ENCODE measurements at places on chromosomes 11 and 22.
A peak's percentile ranks its signal among the peaks of the same experiment; 100 is the strongest.

- no peak for DNase-seq
These were observed 61.5 kb downstream of the NUP98 start for GRCh38 chr11:3735827-3736226.

GRCh38 chr11:73969991-73970800 lies 12.4 kb downstream of the UCP2 start:
- no peak for DNase-seq

DNA sequence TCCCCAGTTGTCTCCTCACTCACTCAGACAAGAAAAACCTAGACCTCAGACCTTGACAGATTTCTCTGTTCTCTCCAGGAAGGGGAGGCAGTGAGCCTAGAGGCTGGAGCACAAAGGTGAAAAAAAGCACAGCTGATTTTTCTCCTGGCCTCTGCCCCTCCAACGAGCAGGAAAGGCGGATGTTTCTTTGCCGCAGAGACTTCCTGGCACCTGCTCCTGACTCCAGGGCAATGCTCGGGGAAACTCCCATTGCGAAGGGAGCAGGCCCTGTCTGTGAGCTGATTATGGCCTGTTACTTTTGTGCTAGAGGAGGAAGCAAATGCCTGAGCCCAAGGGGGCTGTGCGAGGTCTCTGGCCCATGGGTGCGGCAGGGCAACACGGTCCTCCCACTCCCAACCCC lies 25.4 kb downstream of the MS4A10 start:
- no peak for DNase-seq

DNA sequence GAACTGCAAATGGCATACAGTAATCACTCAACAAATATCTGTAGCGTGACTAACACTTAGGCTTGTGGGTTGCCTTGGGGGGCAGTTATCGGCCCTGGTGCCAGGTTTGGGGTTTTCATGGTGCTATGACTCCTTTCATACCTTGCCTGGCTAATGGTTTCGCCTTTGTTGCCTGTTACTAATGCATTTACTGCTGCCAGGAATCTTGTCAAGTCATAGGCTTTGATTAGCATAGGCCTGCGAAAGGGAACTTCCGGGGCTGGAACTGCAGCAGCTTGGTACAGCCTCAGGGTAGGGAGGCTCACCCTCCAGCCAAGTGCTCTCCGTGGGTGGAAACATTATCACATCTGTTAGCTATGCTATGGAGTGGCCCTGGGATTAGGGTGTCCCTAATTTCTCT lies 13.2 kb downstream of the SLC25A18 start:
- peak; percentile 8 for DNase-seq

- no peak for DNase-seq
These were observed 46.3 kb downstream of the BRD1 start for GRCh38 chr22:49781289-49781782.

DNA sequence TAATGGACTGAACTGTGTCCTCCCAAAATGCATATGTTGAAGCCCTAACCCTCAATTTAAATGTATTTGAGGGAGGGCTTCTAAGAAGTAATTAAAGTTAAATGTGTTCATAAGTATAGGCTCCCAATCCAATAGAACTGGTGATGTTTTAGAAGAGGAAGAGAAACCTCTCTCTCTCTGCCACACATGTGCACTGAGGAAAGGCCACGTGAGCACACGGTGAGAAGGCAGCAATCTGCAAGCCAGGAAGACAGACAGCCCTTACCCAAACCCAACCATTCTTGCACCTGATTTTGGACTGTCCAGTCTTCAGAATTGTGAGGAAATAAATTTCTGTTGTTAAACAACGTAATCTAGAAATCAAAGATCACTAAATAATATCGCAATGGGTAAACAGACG lies 501.5 kb upstream of the ARHGAP42 start:
- no peak for DNase-seq

- no peak for DNase-seq
These were observed 6.9 kb upstream of the MS4A14 start for GRCh38 chr11:60389279-60389910.

GRCh38 chr22:31977141-31977841 lies 33.0 kb downstream of the YWHAH start:
- peak; percentile 34 for DNase-seq

GRCh38 chr11:66346476-66347424 lies 679 bp downstream of the B4GAT1 start:
- no peak for DNase-seq

GRCh38 chr11:34997952-34998528 lies 81.6 kb downstream of the PDHX start:
- DNase-seq, result no peak

DNA sequence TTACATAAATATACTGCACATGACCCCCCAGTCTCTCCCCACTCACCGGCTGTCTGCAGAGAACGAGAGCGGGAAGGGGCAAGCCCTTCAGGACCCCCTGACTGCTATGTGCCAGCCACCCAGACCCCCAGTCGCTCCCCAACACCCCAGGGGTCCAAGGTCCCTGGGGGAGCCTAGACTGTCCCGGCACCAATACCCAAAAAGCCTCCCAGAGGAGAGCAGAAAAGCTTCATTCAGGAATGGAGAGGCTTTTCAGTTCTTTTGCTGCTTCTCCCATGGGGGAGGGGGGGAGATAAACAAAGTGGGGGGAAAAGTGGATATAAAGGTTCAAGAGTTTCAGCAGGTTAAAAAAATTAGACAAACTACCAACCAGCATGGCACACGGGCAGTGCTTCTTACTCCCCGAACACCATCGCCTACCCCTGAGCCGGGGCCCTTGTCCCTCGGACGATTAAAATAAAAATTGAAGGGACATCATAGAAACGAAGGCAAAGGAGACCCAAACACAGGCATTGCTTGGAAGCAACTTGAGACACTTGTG lies 1.3 kb downstream of the CSNK1E start:
- DNase-seq, result no peak

DNA sequence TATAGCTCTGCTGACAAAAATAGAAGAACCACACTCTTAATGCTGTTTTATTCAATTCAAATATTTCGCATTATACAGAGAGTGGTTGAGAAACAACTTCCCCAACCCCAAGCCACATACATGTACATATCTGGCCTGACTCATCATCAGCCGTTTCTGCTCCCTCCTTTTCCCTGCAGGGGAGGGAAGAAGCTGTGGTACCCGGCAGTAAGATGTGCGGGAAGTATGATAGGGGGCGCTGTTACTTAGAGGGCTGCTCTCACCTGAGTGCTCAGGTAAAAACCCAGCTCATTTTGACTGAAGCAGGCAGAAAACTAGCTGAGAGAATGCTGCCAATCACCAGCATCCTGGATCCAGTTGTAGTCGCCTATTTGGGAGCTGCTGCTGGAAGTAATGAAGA lies 85.5 kb downstream of the NELL1 start:
- no peak for DNase-seq
